T-helper 17 cell (primary cell): ENCODE measurements at places on chromosomes 2 and 18.

GRCh38 chr2:135945526-135945925 is 39.9 kb downstream of the DARS1 start:
- peaks cover 30% of the 10 kb centered on the region for H3K4me1 ChIP-seq
- H3K36me3 ChIP-seq: peaks cover 3% of the 10 kb centered on the region
- no peak for DNase-seq
- peak overlapping the region; percentile 83 for H3K27ac ChIP-seq
- H3K4me3 ChIP-seq: no peak overlapping the region
- no peaks in the 10 kb centered on the region for H3K27me3 ChIP-seq

GRCh38 chr2:758073-758820 is 81.0 kb upstream of the TMEM18 start:
- H3K27ac ChIP-seq: no peak overlapping the region
- peaks cover 43% of the 10 kb centered on the region for H3K27me3 ChIP-seq

GRCh38 chr2:31920962-31921361 is 89.8 kb downstream of the MEMO1 start:
- H3K4me3 ChIP-seq: no peak overlapping the region
- peaks cover 13% of the 10 kb centered on the region for H3K4me1 ChIP-seq
- H3K27me3 ChIP-seq: no peaks in the 10 kb centered on the region
- H3K36me3 ChIP-seq: peaks cover 4% of the 10 kb centered on the region

- H3K4me3 ChIP-seq: no peak overlapping the region
- peaks cover 18% of the 10 kb centered on the region for H3K27me3 ChIP-seq
- no peak for DNase-seq
- no peaks in the 10 kb centered on the region for H3K36me3 ChIP-seq
Observed at GRCh38 chr2:178263159-178263860, 69.0 kb downstream of the OSBPL6 start.

GRCh38 chr18:77108001-77108692 is 24.4 kb downstream of the MBP start:
- peaks cover 75% of the 10 kb centered on the region for H3K4me1 ChIP-seq
- no peak for DNase-seq
